ENCODE measurements at places on chromosomes 3 and 15.

DNA sequence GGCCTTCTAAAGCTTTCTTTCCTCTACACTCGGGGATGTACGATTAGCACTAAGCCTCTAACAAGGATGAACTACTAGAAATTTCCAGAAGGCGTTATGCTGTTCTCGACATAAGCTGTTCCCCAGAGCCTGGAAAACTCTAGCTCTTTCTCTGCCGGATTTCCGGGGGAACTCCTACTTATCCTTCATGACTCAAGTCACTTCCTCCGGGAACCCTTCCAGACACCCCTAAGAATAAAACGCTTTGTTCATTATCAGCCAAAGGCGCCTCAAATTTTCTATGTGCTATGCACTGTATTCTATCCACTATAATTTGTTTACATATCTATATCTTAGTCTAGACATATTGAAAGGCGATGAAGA lies 455 bp upstream of the SNAP23 start:
- no peak for DNase-seq

DNA sequence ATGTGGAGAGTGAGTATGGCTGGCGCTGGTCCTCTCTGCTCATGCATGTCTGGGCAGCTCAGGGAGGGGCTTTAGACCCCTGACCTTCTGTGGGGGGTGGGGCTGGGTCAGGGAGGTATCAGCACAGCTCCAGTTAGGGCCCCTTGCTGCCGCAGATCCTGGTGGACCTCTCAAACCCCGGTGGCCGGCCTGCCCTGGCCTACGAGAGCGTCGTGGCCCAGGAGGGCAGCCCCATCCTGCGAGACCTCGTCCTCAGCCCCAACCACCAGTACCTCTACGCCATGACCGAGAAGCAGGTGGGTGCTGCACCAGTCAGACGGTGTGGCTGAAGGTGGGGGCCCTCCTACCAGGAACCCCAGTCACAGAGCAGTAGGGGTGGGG lies 20.2 kb downstream of the PLXNA1 start:
- DNase-seq = no peak

GRCh38 chr15:90159213-90159612 lies 41.9 kb upstream of the SEMA4B start:
- no peak for DNase-seq

DNA sequence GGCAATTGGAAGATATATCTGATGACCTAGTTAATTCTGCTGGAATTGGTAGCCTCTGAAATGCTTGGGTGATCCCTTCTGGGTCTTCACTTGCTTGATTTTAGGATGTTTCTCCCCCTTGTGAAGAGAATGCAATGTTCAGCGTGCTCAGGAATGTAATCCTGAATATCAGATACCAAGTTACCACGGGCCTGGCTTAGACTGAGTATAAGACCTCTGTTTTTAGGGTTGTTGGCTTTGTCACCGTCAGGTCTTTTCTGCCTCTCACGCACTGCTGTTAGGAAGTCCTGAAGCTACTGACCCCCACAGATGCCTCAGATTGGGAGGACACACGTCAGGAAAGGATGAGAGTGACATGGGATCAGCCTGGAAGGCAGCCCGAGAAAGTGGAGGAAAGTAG lies 198.5 kb downstream of the CDIN1 start:
- no peak for DNase-seq

DNA sequence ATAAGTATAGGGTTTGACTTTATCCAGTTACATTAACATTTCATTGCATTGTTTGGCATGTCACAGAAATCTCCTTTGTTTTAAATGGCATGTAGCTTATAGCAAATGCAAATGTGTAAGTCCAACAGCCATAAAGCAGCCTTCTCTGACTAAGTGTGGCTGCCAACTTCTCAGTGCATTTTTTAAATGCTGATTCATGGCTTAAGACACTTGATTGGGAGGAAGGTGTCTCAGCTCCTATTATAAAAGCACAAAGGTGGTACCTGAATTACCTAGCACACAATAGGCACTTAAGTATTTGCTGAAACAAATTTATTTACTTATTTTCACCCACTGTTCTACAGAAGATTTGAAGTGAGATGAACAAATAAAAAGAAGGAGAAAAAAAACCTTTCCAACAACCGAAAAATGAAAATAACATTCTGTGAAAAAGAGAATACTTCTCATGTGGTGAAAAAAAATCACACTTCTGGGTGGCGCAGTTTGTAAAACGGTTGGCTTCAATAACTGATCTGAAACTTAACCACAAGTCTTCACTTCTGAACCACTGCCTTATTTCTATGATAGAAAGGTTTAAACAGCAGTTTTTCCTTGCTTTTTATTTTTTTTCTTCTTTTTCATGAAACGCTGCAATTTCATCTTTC lies 105.5 kb upstream of the ICE2 start:
- DNase-seq = no peak

- DNase-seq = no peak
These were observed 45.6 kb downstream of the PEX5L start for GRCh38 chr3:179991104-179991503.

- no peak for DNase-seq
These were observed 109.4 kb downstream of the ATG7 start for GRCh38 chr3:11381563-11381962.

- DNase-seq = no peak
These were observed 8.4 kb downstream of the TMOD3 start for GRCh38 chr15:51837792-51838251.

DNA sequence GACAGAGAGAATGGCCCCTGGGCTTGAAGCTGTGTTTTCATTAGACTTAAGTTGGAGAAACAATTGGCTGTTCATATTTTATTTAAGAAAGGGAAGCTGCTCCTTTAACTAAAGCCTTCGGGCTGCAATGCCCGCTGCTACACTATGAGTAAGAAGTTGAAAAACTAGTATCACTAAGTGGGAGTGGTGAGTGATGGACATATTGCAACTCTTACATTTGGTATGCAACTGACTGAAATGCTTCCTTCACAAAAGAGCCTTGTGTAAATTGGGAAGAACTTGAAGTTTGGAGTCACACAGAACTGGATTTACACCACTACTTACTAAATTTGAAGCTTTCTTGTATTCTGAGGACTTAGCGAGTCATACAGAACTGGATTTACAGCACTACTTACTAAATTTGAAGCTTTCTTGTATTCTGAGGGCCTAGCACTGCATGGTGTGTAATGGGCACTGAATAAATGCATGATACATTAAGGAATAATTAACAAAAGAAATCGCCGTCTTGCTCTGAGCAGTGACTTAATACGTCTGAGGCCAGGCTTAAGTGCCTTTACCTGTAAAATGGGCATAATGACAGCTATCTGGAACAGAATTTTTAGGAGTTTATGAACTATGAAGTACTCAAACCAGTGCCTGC lies 149.5 kb downstream of the RYR3 start:
- no peak for DNase-seq

DNA sequence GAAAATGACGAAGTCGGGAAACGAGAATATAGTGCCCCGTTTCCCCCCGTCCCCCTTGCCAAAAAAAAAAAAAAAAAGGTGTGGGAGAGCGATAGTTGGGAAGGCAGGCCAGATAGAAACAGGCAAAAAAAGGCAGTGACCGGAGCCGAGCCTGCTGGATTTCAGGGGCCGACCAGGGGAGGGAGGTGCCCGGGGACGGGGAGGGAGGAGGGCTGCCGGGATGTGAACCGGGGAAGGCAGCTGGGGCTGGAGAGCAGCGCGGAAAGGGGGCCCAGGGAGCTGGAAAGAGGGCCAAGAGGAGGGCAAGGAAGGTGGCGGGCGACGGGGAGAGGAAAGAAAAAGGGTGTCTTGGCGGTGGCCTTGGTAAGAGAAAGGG lies 837 bp downstream of the LRRN1 start:
- DNase-seq = no peak

DNA sequence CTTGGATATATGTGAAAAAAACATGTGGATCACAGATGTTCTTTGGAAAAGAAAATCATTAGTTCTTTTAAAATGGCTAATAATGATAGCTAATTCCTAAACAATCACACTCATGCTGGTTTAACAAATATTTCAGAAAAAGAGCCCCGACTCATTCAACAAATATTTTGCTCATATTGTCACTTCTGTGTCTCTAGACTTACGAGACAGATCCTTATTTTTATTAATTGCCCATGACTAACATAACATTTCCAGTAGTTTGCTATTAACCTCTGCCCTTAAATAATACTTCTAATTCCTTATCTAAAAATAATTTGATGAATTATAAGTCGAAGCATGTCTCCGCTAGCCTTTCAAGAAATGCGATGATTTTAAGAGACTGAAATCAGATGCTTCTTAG lies 70.4 kb downstream of the SATB1 start:
- DNase-seq = no peak

GRCh38 chr3:39287216-39288164 lies 7.7 kb upstream of the CX3CR1 start:
- DNase-seq = no peak

GRCh38 chr15:96334017-96334704 lies 3.7 kb downstream of the NR2F2 start:
- no peak for DNase-seq

- DNase-seq = no peak
These were observed 16.4 kb downstream of the LDHAL6B start for GRCh38 chr15:59222906-59223550.

GRCh38 chr15:75358771-75359536 lies 9.5 kb downstream of the MAN2C1 start:
- DNase-seq = no peak

GRCh38 chr3:147406028-147406931 lies at the start of gene ZIC4:
Gene ZIC4, minus strand, starts transcription at chr3:147406543. Its CDS starts 3,746 bp downstream, at chr3:147402797.
- DNase-seq = no peak

GRCh38 chr3:72816862-72817355 lies 31.3 kb downstream of the SHQ1 start:
- no peak for DNase-seq

GRCh38 chr15:78943692-78944091 lies 1.2 kb downstream of the CTSH start:
- DNase-seq = no peak
